ENCODE measurements at places on chromosomes 3 and 15.

DNA sequence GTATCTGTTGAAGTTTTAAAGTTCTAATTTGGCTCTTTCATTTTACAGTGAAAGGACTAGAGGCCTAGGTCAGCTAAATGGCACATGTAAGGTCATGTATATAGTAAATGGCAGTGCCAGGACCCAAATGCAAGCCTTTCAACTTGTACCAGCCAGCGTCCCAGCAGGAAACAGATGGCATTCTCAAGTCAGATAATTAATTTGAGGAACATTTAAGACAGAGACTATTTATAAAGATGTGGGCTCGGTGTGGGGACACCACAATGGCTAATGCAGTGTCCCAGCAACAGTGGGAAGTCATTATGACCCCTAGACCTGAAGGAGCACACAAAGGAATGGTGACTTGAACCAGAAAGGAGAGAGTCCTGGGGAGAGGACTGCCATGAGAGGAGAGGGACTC, 6.1 kb downstream of the MINDY4B start:
- no peak for DNase-seq

GRCh38 chr3:128180436-128180835, 27.2 kb downstream of the EEFSEC start:
- DNase-seq, result no peak

DNA sequence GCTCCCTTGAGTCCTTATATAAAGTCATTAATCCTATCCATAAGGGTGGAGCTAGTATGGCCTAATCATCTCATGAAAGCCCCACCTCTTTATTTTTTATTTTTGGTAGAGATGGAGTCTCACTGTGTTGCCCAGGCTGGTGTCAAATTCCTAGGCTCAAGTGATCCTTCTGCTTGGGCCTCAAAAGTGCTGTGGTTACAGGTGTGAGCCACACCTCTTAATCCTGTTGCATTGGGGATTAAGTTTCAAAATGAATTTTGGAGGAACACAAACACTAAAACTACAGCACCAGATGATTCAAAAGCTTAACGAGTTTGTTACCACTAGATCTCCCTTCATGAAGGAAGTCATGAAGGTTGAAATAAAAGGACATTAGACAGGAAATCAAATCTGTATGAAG, 27.7 kb downstream of the RAB7A start:
- DNase-seq, result no peak

GRCh38 chr15:89963301-89964231, 37.6 kb upstream of the ZNF710 start:
- no peak for DNase-seq

Data from NCI-H187 treated with DMSO at 0.1 percent for 48 hours (cell line).